ENCODE measurements at places on chromosomes 3 and 15. TPM values are rescaled to one million over a fixed set of nuclear protein-coding genes. Genes with fewer than 3 reads are reported as not detected.

DNA sequence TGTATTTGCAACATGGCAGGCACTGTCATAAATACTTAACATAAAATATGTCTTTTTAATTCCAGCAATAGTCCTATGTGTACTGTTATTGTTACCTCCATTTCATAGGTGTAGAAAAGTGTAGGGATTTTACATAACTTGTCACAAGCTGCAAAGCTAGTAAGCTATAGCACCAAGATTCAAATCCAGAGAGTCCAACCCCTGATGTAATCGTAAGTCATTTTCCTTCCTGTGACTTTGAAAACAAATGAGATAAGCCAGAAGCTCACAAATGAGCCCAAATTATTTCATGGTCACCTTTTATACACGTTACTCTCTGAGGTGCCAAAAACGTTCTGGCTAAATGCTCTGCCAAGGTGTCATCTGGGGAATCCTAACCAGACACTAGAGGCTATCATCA is 23.8 kb downstream of the TNIK start:
- no peak for DNase-seq

GRCh38 chr15:70643783-70644125 is 119.6 kb downstream of the UACA start:
- no peak for DNase-seq

DNA sequence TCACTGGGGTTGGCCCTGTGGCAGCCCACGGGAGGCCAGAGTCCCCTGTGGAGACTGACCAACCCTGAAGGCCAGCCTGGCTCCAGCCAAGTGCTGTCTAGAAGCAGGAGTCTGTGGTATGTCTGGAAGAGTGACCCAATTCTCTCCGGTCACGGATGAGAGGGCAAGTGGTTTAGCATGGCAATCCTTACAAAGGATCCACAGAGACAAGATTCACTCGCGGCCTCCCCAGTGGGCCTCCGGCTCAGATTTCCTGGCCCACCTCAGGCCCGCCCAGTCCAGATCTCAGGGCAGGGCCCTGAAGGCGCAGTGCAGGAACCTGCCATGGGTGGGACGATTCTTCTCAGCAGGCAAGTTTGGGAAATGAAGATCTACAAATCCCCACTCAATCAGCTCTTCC is 5.0 kb upstream of the BCL2L10 start:
- DNase-seq: no peak

DNA sequence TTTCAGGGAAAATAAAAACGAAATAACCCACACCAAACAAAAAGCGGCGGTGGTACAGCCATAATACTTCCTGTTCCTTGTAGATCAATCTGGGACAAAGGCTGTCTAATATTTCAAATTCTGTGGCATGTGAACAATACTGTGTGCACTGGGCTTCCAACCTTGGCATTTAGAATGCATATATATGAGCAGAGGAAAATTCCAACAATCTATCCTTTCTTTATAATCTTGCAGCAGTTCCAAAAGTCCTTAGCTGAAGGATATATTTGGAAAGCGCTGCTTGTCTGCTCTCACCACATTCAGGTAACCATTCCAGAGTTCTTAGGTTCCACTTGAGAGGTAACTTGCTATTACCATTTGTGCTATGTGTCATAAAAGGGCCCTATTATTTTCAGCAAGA is 231.8 kb downstream of the RBMS3 start:
- DNase-seq: no peak

The ITIH1 gene
- not detected for polyA plus RNA-seq

The TF gene
- polyA plus RNA-seq: 4.4 TPM

Measured in forelimb muscle (tissue), 1 donor.